T-helper 9 cell (primary cell): ENCODE measurements at places on chromosomes 1 and 21.

- no peak for DNase-seq
Observed at GRCh38 chr1:8217011-8217711, 100.8 kb upstream of the SLC45A1 start.

GRCh38 chr1:91165033-91165654 lies 143.3 kb upstream of the ZNF644 start:
- DNase-seq: peak; percentile 66

GRCh38 chr1:224730540-224730939 lies 114.4 kb downstream of the CNIH3 start:
- no peak for DNase-seq

DNA sequence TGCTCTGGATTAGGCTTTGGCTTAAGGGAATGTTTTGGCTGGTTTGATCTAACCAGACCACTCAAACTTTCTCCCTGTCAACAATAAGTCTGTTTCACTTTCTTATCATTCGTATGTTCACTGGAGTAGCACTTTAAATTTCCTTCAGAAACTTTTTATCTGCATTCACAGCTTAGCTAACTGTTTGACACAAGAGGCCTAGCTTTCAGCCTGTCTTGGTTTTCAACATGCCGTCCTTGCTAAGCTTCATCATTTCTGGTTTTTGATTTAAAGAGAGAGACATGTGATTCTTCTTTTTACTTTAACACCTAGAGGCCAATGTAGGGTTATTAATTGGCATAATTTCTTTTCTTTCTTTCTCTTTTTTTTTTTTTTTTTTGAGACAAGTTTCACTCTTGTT lies 14.9 kb upstream of the CYB5R1 start:
- DNase-seq: no peak

- no peak for DNase-seq
Observed at GRCh38 chr1:245876586-245876985, 630.5 kb downstream of the SMYD3 start.

- DNase-seq: no peak
Observed at GRCh38 chr1:22182715-22183114, 39.8 kb upstream of the WNT4 start.

- no peak for DNase-seq
Observed at GRCh38 chr1:213782941-213783672, 204.7 kb upstream of the PROX1 start.

GRCh38 chr1:156464335-156464734 lies 36.2 kb downstream of the MEF2D start:
- no peak for DNase-seq

GRCh38 chr1:39652554-39652953 lies 13.1 kb upstream of the HEYL start:
- DNase-seq: no peak

- no peak for DNase-seq
Observed at GRCh38 chr1:246417813-246418564, 89.1 kb downstream of the SMYD3 start.

DNA sequence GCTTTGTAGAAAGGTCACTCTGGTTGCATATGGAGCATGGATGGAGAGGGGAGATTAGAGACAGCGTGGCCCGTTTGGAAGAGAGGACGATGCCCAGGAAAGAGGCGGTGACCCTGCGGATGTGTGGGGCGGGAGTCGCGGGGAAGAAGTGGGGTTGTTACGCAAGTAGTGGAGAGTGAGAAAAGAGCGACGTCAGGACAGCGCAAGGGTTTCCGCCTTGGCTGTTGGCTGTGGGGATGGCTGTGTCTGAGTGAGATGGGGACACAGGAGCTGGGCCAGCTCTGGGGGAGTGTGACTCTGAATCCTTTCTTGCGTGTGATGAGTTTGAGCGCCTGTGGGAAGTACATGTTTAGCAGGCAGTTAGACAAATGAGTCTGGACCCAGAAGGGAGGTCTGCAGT lies 3.8 kb downstream of the B4GALT2 start:
- no peak for DNase-seq

DNA sequence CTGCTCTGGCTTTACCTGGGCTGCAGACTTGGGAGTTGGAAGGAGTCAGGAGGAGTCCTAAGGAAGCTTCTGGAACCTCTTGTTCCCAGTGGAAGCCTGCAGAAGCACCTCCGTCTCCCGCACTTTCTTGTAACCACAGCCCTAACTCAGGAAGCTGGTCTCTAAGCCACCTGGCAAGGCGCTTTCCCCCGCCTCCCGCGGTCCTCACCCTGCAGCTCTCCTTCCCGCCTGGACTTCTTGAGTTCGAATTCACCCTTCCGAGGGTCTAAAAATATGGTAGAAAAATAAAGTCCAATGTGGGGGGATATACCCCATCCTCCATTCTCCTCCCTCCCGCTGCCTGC lies 15.1 kb downstream of the PAX7 start:
- DNase-seq: no peak

GRCh38 chr21:33661146-33661545 lies 18.8 kb downstream of the ITSN1 start:
- DNase-seq: no peak

DNA sequence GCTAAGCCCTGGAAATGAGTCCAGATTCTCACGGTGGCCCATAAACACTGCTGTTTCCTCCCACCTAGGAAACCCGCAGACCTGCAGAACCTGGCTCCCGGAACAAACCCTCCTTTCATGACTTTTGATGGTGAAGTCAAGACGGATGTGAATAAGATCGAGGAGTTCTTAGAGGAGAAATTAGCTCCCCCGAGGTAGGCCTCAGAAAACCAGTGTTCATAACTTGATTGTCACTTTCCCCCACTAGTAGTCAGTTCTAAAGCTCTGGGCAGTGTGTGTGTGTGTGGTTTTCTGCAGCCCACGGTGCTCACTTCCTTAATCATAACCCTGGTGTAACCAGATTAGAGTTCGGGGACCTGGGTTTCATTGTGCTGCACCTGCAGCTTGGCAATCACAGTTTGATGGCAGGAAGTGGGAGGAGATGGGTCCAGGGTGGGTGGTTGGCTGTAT lies 39.1 kb downstream of the CLIC6 start:
- no peak for DNase-seq
